Ecto neural progenitor cell (in vitro differentiated cells): ENCODE measurements at places on chromosomes 3 and 15.

- no peak for DNase-seq
These were observed 68.9 kb downstream of the MINDY2 start for GRCh38 chr15:58840048-58840447.

- DNase-seq: no peak
These were observed 46.1 kb downstream of the AMOTL2 start for GRCh38 chr3:134328147-134328591.

DNA sequence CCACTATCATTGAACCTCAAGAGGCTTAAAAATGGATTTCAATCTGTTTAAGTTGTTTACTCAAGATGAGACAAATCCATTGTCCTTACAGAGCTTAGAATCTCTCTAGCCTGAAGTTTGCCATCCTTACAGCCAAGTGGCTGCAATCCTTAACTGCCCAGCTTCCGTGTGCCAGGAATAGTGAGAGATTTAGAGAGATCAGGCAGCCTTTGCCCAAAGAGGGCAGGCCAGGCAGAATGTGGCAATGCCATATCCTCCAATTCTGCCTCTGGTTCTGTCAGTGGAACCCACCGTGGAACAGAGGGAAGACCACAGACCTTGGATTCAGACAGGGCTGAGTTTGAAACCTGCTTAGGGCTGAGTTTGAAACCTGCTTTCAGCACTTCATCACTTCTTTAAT lies 374.3 kb downstream of the VPS13C start:
- DNase-seq: no peak

DNA sequence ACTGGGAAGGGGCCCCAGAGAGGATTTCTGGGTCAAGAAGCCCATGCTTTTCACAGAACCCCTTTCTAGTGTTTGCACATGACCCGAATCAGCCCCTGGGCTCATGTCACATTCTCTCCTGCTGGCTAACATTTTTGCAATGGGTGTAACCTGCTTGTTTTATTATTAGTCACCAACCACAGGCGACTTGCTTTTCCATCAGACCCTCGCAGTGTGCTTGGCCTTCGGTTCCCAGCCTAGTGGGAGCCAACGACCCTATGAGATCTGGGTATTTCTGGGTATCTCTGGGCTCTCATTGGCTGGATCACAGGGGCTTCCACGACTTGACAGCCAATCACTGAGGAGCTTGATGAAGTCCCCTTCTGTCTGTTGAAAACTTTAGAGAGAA lies 11.0 kb upstream of the FBLN2 start:
- no peak for DNase-seq

DNA sequence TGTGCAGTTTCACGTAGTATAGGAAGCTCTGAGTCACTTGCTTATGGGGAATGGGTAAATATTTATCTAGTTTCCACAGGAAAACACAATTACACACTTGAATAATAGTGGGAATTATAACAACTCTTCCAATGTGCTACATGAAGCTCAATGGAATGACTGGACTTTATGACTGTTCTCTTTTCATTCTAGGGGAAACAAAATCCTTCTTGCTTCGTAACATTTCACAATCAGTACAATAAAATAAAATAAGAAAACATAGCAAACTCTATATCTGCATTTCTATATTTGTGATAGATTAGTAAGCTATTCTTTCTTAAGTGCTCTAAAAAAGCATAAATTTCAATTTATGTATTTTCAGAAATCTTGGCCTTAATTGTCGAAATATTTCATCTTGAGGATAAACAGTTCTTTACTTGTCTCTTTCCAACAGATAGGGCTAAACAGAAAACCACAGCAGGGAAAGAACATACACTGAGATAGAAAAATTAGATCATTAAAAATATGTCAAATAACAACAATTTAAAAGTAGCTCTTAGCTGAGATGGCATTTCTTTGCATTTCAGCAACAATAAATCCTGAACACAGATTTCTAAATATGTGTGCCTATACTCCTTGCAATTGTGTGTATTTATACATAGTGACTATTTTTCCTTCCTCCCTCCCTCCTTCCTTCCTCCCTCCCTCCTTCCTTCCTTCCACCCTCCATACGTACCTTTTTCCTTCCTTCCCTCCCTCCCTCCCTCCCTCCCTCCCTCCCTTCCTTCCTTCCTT lies 395.5 kb upstream of the KCNMB2 start:
- no peak for DNase-seq

GRCh38 chr3:61547625-61548024 lies 13.7 kb upstream of the PTPRG start:
- no peak for DNase-seq

GRCh38 chr3:151379083-151379734 lies 5.3 kb downstream of the P2RY12 start:
- DNase-seq: peak; percentile 70

DNA sequence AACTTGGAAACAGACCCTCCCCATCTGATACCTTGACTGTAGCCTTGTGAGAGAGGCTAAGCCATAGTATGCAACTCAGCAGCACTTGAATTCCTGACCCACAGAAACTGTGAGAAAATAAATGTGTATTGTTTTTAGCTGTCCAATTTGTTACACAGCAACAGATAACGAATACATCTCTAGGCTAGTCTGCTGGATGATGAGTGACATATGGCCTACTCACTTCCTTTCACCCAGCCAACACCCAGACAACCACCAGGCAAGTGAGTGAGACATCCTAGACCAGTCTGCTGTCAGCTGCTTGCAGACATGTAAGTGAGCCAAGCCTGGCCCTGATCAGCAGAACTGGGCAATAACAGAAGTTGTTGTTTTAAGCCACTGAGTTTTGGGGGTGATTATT lies 19.2 kb upstream of the SMAD6 start:
- no peak for DNase-seq

DNA sequence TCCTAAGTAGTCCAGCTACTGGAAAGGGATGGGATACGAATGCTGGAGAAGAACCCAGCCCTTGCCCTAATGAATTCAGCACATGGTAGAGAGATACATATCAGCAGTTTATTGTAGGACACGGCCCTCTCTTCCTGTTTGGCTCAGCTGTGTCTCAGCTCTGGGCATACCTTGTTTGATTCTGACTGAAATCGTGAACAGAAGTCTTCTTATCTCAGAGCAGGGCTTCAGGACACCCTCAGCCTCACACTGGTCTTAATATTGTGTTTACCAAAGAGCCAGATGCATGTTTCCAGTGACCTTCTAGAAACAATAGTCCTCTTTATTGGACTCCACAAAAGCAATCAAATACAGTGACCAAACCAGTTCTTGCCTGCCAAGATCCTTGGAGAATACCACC lies 54.7 kb downstream of the FAM174B start:
- no peak for DNase-seq

GRCh38 chr15:101086394-101087171 lies 165.3 kb downstream of the CHSY1 start:
- DNase-seq: no peak

- DNase-seq: no peak
These were observed 228.8 kb upstream of the P2RY1 start for GRCh38 chr3:152606146-152606545.

- no peak for DNase-seq
These were observed 342.3 kb upstream of the DPPA4 start for GRCh38 chr3:109679664-109680063.

- no peak for DNase-seq
These were observed 1066.3 kb downstream of the ROBO1 start for GRCh38 chr3:78701537-78701936.

DNA sequence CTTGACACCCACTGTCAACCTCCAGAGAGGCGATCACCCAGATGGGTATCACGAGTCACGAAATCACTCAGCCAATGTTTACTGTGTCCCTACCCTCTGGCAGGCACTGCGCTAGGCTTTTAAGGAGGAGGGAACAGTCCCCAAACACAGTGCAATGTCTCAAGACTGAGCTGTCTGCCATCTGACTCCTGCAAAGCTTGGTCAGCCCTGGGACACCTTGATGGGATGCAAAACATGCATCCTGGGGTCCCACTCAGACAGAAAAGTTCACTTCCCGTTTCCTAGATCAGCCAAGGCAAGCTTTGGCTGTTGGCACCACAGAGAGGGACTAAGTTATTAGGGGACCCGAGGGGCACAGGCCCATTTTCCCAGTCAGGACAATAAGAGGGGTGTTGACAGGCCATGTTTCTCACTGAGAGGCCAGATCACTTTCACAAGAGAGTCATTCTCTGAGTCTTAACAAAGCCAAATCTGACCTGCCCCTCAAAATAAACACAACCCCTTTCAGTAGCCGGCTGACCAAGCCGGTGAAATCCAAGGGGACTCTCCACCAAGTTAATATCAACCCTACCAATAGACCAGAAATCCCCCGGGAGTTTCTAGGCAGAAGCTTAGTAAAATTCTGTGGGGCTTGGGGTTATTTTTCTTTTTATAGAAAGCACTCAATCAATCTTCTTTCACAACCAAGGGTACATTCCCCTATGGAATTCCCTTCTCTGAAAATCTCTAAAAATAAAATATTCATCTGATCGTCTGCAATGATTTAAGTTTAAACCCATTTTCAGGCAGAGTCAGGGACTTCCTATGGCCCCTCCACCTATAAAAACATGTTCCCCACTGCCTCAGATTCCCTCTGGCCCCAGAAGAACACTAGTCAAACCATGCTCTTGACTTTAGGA lies 3.5 kb downstream of the RFTN1 start:
- no peak for DNase-seq

DNA sequence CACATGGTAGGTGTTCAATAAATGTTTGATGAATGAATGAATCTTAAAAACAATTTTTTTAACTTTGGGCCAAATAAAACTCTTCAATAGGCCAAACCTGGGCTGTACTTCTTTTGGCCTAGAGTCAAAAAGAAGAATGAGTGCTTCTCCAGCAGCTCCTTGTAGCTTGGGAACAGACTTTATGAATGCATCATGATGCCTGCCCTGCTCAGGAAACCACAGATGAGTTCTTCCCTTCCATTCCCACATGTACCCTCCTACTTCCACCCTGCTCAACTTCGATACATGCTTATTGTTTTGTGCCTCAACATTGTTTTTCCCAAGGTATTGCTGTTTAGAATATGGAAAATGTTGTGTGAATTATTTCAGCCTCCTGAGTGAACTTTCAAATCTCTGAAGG lies 87.0 kb downstream of the FILIP1L start:
- DNase-seq: no peak

DNA sequence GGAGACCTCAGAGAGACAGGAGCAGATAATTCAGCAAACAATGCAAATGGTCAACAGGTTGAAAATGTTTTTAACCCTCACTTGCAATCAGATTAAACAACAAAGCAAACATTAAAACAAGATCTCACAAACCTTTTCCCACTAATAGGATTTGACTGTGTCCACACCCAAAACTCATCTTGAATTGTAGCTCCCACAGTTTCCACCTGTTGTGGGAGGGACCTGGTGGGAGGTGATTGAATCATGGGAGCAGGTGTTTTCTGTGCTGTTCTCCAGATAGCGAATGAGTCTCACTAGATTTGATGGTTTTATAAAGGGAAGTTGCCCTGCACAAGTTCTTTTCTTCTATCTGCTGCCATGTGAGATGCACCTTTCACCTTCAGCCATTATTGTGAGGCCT lies 1.3 kb upstream of the LYSMD4 start:
- DNase-seq: no peak

GRCh38 chr3:118144919-118145318 lies 889.7 kb downstream of the IGSF11 start:
- DNase-seq: no peak

DNA sequence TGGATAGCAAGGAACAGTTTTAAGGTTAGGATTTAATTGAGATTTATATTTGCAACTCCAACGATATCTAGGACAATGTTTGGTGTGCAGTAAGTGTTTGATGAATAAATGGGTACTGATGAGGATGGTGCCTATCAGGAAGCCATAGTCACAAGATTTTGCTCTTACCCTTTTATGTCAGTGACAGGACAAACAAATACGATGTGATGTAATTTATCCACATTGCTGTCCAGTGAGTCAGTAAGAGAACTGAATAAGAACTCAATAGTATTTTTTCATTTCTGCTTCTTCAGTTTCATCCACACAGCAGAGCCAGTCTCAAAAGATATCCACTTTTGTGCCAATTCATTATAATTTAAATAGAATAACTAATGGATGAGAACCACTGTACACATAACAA lies 18.5 kb downstream of the C3orf85 start:
- DNase-seq: no peak

GRCh38 chr3:149214702-149215101 lies 6.9 kb downstream of the CP start:
- DNase-seq: no peak

DNA sequence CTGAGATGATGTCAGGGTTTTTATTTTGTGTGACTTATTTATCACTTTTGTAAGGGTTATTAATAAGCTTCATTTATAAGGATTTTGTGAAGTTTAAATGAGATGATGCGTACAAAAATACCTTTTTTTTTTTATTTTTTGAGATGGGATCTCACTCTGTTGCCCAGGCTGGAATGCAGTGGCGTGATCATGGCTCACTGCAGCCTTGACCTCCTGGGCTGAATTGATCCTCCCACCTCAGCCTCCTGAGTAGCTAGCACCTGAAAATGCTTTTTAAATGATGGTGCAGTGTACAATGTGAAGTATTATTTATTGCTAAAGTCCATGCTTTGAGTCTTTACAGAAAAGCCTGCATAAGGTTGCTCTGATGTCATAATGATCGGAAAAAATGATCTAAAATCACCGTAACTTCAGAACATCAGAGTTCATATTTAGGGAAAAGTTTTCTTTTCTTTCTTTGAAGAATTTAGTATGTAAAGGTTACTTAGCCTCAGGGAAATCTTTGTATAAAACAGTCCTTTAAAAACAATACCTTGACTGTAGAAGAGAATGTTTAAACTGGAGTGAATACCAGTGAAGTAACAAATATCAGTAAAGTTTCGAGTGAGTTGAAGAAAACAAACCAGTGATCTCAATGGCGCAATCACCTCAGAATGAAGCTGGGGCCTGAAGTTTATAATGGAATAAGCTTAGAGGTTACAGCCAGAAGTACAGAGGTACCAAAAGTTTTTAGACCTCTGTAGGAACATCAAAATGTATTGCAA lies 29.7 kb downstream of the TCF12 start:
- DNase-seq: no peak

DNA sequence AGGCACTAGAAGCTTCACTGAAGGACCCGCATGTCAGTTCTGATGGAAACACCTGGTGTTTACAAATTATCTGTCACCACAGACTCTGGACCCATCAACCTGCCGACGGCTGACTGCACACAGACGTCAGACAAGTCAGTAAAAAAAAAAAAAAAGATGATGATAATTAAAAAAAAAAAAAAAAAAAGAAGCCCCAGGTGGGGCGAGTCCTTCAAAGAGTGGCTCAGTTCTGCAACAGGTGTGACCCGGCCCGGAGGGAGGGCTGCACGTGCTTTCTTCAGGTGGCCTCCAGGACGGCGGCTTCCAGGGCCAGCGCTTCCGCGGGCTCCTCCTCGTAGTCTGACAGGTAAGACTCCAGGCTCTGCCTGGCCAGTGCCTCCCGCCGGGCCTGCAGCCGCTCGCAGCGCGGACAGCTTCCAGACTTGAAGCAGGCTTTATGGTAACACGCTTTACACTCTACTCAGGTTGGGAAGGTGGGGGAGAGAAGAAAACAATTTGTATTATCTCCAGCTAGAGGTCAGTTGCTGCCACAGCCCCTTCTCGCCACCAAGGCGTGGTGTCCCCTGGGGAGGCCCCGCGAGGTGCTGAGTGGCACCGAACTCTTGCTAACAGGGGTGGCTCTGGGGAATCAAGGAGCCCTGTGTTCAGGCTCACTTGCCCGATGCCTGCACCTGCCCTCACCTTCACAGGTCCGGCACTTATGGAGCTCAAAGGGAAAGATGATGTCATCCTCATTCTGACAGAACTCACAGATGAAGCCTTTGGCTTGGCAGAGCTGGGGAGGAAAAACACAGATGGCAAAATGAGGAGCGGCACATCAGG lies 61.8 kb downstream of the RUBCN start:
- DNase-seq: no peak
